ENCODE measurements at places on chromosomes 11 and 22. TPM values are rescaled to one million over a fixed set of nuclear protein-coding genes. Genes with fewer than 3 reads are reported as not detected.

LRRC74B gene
- total RNA-seq: not detected

C11orf97 gene
- not detected for total RNA-seq

GALNT18 gene
- 20.0 TPM for total RNA-seq

CRYBB2 gene
- not detected for total RNA-seq

MUC6 gene
- total RNA-seq: 173 TPM

YPEL4 gene
- 1.9 TPM for total RNA-seq

DNA sequence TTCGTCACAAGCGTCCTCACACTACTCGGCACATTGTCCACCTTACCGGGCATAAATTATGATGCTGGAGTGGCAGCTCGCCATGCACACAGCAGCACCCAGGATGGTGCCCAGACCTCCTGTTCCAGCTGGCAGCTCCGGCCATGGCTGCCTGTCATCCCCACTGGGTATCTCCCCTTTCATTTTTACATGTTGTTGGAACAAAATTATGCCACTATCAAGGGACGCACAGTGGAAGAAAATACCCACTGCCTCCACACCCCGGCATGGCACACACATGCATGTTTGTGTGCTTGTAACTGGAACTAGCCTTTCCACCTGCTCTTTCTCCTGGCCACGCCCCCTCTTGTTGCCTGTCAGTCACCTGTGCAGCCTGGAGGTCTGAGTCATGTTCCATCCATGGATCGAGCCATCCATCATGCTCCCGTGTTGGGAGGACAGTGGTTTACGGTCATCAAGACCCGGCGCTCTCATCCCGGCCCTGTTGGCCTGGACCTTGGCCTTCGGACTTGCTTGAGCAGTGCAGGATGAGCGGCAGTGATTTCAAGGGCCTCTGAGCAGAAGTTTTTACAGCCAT lies 1069.6 kb downstream of the BRD1 start:
- peak; percentile 6 for DNase-seq

GRCh38 chr11:115256397-115257197 lies 247.6 kb downstream of the CADM1 start:
- DNase-seq: no peak

- no peak for DNase-seq
Observed at GRCh38 chr22:46185283-46185682, 35.0 kb downstream of the PPARA start.

DNA sequence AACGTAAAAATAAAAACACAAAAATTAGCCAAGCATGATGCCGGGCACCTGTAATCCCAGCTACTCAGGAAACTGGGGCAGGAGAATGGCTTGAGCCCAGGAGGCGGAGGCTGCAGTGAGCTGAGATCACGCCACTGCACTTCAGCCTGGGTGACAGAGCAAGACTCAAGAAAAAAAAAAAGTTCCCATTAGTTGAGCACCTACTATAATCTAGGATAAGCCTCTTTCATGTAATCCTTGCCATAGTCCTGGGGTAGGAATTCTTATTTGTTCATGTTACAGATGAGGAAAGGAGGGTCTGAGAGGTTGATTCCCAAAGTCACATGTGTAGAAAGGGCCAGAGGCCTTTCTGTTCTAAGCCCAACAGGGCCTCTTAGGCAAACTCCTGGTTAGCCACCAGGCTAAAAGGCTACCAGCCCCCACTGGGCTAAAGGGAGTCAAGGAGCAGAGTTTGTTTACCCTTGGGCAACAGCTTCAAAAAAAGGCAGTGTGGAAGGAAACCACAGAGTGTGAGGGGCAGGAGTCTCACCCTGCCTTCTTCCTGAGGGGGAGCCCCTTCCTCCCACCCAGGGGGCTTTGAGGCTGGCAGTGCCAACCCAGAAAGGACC lies 21.6 kb upstream of the CSNK1E start:
- no peak for DNase-seq

GRCh38 chr11:84089072-84090057 lies 803.2 kb upstream of the CCDC90B start:
- DNase-seq: peak; percentile 34

DNA sequence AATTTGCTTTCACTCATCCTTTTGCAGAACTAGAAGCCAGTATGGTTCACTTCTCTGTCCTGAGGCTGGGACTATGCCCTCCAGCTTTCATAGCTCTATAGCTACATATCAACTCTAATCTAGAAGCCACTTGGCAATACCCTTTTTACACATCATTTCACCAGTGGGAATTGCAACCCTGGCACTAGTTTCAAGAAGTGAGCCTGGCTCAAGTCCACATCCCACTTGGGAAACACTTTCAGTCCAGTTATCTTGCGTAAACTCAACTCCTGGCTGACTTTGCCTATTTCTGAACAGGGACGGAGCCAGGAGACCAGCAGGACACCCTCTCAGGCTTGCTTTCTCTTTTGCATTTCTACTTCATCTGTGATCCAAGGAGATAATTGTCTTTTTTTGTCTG lies 19.9 kb upstream of the FAT3 start:
- DNase-seq: no peak
